NCI-H187 (cell line): ENCODE measurements at places on chromosomes 4 and X.

- no peak for DNase-seq
Observed at GRCh38 chr4:81954271-81954670, 419.5 kb downstream of the HNRNPD start.

DNA sequence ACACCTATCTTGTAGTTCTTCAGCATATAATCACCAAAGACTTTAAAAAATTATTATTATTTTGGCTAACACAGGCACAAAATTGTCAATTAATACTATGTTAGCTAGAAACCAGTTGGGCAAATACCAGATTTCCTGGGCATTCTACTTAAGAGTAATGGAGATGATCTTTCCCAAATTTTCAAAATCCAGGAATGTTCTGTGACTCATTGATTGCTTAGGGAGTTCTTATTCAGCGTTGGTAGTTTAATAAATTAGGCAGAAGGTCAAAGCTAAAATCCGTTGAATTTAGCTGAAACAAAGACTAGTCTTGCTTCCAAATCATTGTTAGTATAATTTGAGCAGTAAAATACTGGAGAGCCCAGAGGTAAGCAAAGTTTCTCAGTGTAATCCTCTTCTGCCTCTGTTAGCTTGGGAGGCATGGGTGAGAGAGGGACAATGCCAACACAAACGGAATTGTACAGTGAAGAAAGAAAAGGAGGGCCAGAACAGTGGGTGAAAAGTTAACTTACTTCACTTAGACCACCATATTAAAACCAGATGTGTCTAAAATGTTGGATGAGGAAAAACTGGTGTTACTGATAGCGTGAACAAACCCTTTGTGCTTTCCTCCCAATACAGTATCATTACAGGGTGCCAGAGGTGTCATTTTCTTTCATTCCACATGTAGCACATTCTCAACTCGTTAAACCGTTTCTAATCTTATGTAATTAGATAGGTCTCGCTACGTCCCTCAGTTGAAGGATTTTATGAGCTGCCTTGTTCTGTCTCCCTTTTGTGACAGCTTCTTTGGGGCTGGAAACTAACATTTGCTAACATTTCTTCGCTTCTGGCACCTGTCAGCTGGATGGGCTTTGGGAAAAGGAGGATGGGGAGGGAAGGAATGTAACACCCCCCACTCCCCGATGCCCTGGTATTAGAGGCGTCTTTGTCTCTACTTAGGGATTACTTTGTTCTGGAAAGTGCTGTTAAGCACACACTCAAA, 87.4 kb upstream of the CITED1 start:
- no peak for DNase-seq

DNA sequence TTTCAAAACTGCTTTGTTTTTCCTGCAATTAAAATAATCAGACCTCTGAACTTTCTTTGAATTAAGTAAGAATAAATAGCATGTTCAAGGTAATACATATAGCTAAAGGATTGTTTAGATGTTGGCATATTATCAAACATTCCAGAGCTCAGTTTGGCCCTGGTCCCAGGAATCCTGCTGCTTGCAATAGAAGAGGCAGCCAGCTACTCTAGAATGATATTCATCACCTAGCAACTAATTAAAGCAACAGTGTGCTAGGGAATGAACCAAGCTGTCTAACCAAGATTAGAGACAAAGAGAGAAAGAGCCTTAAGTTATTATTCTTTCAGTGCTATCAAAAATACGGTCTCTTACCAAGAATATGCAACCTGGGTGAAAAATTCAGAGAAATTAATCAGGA, 460.9 kb downstream of the GABRG1 start:
- no peak for DNase-seq

- no peak for DNase-seq
Observed at GRCh38 chr4:127120441-127121090, 512.2 kb upstream of the INTU start.

- no peak for DNase-seq
Observed at GRCh38 chr4:167380964-167381363, 146.7 kb upstream of the SPOCK3 start.

GRCh38 chr4:105470766-105471165, 3.1 kb downstream of the PPA2 start:
- DNase-seq: no peak

GRCh38 chr4:112513971-112514646, 1.9 kb downstream of the NEUROG2 start:
- no peak for DNase-seq

GRCh38 chr4:16026160-16026761, 57.6 kb downstream of the PROM1 start:
- DNase-seq: peak; percentile 9

DNA sequence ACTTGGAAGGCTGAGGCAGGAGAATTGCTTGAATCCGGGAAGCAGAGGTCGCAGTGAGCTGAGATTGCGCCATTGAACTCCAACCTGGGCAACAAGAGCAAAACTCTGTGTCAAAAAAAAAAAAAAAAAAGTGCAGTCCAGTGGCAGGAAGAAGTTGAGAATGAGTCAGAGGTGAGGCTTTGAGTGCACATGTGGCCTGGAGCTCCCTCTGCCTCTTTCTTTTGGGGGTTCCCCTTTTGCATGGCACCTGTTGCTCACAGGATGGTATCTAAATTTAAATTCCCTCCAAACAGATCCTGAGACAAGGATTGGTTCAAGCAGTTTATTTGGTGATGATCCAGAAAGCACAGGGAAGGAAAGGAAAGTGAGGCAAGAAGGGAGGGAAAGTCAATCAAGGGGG, 151.4 kb upstream of the STX18 start:
- DNase-seq: no peak

DNA sequence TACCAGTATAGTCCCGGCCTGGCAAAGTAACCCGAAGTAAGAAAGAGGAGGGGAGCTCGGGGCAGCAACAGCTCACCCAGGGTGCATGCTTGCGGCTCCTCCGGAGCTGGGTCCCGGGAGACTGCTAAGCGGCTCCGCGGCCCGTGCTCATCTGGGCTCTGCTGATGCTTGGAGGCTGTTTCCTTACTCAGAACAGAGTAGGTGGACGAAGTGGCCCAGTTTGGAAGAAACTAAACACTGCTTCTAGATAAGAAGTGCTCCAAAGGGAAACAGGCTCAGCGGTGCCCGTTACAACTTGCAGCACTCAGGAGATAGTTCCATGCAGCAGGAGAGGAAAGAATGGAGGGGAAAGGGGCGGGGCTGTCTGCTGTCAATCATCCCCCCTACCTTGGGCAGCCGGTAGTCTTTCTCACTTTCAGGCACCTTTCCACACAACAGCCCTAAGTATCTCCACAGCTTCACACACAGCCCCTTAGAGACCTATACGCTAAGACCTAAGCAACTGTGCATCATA, at the start of gene COL4A6:
TSS of gene COL4A6 (minus strand) at position 313 of the 514 bp plus-strand sequence. CDS start at position 87, 226 bp downstream.
- no peak for DNase-seq

- DNase-seq: no peak
Observed at GRCh38 chr4:119290598-119290997, 31.3 kb downstream of the FABP2 start.

DNA sequence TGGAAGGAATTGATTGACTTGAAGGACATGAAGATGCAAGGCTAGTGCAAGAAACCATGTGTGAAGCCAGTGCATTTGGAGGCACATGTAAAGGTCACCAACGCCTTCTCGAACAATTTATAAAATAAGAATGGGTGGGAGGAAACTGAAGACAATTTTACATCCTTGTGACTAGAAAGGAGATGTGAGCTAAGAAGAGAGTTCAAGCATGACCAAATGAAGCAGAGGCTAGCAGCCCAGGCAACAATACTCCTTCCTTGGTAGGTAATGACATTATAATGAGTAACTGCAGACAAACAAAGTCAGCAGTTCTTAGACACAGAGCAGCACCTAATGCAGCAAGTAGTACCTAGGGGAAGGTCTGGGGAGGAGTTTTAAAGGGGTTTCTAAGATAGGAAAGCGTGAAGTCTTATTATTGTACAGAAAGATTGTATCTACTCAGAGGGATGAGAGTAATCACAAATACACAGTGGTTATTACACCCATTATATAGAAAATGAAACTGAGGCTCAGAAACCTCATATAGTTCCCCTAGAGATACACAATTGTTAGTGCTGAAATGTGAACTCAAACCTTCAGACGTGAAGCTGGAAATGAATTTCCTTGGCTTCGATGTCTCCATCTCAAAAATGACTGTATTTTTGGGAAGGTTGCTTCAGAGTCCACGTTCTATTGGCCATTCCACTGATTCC, 56.1 kb downstream of the ATXN3L start:
- no peak for DNase-seq

DNA sequence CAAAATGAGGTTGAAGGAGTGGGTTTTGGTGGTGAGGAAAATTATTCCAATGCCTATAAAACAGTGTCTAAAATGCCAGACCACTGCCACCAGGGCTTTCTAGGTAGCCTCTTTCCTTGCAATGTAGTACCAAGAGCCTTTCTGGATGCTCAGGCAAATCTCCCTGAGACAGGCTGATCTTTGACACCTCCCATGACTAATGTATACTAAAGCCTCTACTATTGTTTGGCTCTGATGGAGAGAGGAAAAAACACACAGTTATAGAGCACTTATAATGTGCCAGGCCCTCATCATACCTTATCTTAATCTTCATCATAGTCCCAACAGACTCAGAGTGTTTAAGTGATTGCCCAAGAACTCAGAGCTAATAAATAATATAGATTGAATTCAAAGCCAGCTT, 5.8 kb downstream of the MTMR8 start:
- DNase-seq: no peak

GRCh38 chr4:55926610-55927009, 22.1 kb upstream of the CEP135 start:
- no peak for DNase-seq

GRCh38 chrX:12709047-12709446, 82.2 kb upstream of the PRPS2 start:
- DNase-seq: no peak

- no peak for DNase-seq
Observed at GRCh38 chrX:9023293-9023692, 10.6 kb downstream of the FAM9B start.

GRCh38 chr4:127783026-127783769, 1.1 kb downstream of the HSPA4L start:
- no peak for DNase-seq

- no peak for DNase-seq
Observed at GRCh38 chrX:13551610-13552009, 17.8 kb upstream of the EGFL6 start.

DNA sequence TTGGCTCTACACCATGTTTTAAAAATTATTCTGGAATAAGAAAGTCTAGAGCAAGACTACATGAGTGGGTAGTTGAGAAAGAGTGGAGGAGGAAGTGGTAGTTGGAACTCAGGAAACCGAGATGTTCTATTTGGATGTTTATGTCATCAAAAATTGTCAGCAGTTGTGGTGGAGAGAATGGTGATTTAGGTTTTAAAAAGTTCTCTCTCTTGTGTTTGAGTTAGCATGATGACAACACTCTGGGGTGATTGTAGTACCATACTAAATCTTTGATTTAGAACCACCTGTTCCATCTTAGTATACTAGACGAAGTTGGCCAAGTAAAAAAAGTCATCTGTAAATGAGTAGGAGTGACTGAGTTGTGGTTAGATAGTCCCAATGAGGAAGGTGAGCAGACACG, 40.7 kb downstream of the KLHL2 start:
- DNase-seq: no peak

GRCh38 chr4:3184725-3185124, 64.2 kb upstream of the MSANTD1 start:
- DNase-seq: no peak

- no peak for DNase-seq
Observed at GRCh38 chr4:108094923-108095482, 73.7 kb downstream of the LEF1 start.

DNA sequence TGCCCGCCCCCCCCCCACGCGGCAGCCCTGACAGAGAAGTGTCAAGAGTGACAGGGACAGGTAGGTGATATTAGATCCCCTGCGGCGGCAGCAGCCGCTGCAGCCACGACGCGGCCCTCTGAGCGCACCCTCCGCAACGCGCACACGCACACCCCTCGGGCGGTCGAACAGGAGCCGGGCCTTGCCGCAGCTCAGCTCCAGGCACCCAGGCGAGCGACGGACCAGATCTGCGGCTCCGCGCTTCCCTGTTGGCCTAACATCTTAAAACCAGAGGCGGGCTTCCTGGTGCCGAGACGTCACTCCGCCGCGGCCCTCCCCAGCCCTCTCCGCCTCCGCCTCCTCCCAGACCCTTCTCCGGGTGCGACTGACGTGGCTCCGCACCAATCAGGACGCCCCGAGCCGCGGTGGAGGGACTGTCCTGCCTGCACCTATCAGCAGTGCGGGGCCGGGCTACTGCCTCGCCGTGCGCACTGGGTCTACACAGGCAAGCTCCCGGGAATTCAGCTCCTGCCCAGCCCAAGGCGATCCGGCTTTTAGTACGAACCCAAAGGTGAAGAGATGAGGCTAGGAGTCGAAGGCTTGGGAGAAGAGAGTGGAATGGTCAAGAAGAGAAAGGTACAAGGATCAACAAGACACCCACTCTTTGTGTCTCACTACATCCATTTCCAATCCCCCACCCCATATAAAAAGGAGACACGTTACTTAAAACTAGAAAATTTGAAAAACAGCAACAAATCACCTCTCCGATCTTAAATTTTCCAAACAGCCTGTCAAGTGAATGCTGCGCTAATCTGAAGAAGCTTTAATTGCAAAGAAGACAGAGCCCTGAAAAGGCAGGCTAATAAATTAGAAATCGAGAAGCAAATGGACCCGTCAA, at the start of gene PITX2:
TSS of gene PITX2 (minus strand) at position 237 of the 877 bp plus-strand sequence. CDS start 617 bp downstream, outside the sequence.
- DNase-seq: peak; percentile 75

- no peak for DNase-seq
Observed at GRCh38 chr4:8857766-8858700, 13.6 kb downstream of the HMX1 start.

DNA sequence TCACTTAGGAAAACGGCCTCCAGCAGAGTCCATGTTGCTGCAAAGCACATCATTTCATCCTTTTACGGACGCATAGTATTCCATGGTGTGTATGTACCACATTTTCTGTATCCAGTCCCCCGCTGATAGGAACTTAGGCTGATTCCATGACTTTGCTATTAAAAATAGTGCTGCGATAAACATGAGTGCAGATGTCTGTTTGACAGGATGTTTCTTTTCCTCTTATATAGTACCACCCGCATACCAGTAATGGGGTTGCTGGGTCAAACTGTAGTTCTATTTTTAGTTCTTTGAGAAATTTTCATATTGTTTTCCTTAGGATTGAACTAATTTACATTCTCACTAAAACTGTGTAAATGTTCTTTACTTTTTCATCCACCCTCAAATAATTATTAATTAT, 50.5 kb downstream of the VEGFC start:
- no peak for DNase-seq

GRCh38 chr4:76674983-76675382, 223.0 kb downstream of the SOWAHB start:
- DNase-seq: no peak

DNA sequence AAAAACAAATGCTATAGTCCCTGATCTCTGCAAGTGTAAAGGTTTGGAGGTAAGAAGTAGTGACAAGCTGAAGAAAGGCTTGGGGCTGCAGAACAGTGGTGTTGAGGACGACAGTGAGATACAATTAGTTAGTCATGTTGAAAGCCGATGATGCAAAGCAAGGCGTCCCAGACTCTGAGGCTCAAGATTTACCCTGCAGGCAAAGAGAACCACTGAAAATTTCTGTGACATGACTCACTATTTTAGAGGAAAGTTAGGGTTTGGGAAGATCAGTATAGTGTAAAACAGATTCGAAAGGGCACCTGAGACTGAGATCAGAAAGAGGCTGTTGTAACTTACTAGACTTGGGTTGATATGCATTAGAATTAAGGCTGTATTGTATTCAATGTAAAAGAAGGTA, 281.3 kb upstream of the FTHL17 start:
- DNase-seq: no peak
